ENCODE measurements at places on chromosomes 3 and 15. TPM values are rescaled to one million over a fixed set of nuclear protein-coding genes. Genes with fewer than 3 reads are reported as not detected.

DNA sequence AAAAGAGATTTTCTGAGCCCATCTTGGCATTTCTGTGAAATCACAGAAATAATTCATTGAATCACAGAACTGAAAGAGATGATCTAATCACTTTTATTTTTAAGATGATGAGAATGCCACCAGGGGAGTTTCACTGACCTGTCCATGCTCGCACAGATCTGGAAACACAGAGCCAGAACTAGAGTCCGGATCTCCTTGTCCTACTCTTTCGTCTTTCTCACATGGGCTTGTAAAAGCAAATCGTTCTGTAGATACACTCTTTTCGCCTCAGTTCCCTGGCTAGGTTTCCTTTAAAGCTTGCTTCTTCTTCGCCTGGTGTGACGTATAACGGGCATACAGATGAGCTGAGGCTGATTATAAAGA lies 122.5 kb upstream of the SPRED1 start:
- DNase-seq = no peak
- H3K27me3 ChIP-seq = no peaks in the 10 kb centered on the region
- H3K36me3 ChIP-seq = no peaks in the 10 kb centered on the region
- H3K27ac ChIP-seq = peak overlapping the region; percentile 83

DNA sequence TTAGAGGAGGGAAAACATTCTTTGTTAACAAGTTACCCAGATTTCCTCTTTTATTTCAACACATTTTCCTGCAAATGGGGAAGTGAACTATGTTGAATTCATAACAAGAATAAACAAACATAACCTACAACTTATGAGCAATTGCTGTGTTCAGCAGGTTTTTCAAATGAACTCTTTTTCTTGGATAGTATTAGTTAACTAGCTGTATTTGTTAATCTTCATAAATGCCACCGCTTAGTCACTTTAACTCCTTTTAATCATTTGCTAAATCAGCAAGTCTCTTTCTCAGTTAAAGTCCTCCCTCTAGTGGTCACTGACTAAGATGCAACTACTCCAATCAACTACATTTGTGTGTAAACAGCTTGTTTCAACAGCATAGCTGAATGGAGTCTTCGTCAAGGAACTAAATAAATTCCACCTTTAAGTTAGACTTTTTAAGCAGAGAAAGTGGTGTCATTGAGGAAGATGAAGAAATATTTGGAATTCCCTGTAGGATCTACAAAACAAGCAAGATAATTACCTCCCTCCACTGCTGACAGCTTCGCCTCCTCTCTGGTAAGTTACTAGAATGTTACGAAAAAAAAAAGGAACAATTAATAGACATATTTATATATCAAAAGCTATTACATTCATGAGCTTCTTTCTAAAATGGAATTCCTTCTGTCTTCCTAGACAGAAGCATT lies 1122.0 kb downstream of the ROBO1 start:
- no peak overlapping the region for H3K4me3 ChIP-seq
- H3K36me3 ChIP-seq = no peaks in the 10 kb centered on the region

GRCh38 chr15:74300057-74300795 lies 64.1 kb downstream of the CCDC33 start:
- H3K4me1 ChIP-seq = no peaks in the 10 kb centered on the region
- H3K36me3 ChIP-seq = no peaks in the 10 kb centered on the region
- H3K4me3 ChIP-seq = no peak overlapping the region
- peaks cover 26% of the 10 kb centered on the region for H3K27me3 ChIP-seq
- no peak overlapping the region for H3K27ac ChIP-seq

- peak; percentile 22 for DNase-seq
- no peaks in the 10 kb centered on the region for H3K27me3 ChIP-seq
- H3K27ac ChIP-seq = no peak overlapping the region
- no peak overlapping the region for H3K4me3 ChIP-seq
- H3K36me3 ChIP-seq = peaks cover 12% of the 10 kb centered on the region
These were observed 37.0 kb downstream of the ETFA start for GRCh38 chr15:76274226-76274625.

DNA sequence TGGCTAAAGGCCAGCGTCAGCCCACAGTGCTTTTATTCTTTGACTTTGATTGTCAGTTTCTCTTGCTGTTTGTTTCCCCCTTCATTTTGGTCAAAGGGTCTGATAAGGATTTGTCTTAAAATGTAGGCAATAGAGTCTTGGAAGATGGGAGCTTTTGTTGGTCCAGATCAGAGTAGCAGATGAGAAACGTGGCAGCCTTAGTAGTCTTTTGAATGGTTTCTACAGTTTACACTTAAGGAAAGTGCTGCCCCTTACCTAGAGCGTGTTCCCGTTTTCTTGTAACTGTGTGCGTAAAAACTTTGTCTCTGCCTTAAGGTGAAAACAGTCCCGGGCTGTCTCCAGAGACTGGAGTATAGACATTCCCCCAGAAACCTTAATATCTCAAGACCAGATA lies 630 bp downstream of the LXN start:
- H3K4me1 ChIP-seq = peaks cover 4% of the 10 kb centered on the region
- peaks cover 16% of the 10 kb centered on the region for H3K36me3 ChIP-seq
- no peak for DNase-seq
- no peaks in the 10 kb centered on the region for H3K27me3 ChIP-seq
- H3K4me3 ChIP-seq = peak overlapping the region; percentile 75

DNA sequence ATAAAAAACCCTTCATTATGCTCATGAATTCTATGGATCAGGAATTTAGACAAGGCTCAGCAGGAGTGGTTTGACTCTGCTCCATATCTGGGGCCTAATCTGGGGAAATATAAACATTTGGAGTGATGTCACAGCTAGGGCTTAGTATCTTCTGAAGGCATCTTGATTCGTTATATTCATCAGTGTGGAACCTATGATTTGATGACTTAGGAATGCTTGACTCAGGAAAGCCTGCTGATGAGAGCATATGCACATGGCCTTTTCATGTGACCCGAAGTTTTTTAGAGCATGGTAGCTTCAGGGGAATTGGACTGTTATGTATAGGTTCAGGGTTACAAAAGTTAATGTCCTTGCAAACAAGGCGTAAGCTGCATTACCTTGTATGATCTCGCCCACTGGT lies 184.9 kb upstream of the LRRC3B start:
- H3K36me3 ChIP-seq = no peaks in the 10 kb centered on the region
- H3K27me3 ChIP-seq = no peaks in the 10 kb centered on the region
- H3K27ac ChIP-seq = peak overlapping the region; percentile 86
- H3K4me1 ChIP-seq = peaks cover 6% of the 10 kb centered on the region

DNA sequence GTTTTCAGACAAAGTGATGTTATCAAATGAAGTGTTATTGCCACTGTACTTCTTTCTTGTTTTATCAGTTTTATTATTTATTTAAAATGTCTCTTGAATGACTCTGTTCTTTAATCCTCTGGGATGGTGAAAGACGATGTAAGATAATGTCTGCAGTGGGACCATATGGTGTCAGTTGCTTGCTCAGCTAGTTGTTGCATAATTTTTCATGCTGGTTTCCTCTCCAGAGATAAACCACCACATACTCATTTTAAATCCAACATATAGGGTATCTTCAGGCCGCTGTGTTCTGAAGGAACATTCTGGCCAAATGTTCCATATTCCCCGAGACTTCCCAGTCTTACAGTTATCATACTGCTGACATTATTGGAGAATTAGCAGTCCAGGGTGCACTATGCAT lies 75.9 kb downstream of the GABRG3 start:
- no peak for DNase-seq
- H3K27me3 ChIP-seq = no peaks in the 10 kb centered on the region
- no peaks in the 10 kb centered on the region for H3K4me1 ChIP-seq
- H3K27ac ChIP-seq = no peak overlapping the region
- no peak overlapping the region for H3K4me3 ChIP-seq

GRCh38 chr3:88301273-88301995 lies 151.7 kb downstream of the C3orf38 start:
- H3K36me3 ChIP-seq = no peaks in the 10 kb centered on the region
- no peak for DNase-seq
- H3K4me3 ChIP-seq = no peak overlapping the region
- no peaks in the 10 kb centered on the region for H3K27me3 ChIP-seq

DNA sequence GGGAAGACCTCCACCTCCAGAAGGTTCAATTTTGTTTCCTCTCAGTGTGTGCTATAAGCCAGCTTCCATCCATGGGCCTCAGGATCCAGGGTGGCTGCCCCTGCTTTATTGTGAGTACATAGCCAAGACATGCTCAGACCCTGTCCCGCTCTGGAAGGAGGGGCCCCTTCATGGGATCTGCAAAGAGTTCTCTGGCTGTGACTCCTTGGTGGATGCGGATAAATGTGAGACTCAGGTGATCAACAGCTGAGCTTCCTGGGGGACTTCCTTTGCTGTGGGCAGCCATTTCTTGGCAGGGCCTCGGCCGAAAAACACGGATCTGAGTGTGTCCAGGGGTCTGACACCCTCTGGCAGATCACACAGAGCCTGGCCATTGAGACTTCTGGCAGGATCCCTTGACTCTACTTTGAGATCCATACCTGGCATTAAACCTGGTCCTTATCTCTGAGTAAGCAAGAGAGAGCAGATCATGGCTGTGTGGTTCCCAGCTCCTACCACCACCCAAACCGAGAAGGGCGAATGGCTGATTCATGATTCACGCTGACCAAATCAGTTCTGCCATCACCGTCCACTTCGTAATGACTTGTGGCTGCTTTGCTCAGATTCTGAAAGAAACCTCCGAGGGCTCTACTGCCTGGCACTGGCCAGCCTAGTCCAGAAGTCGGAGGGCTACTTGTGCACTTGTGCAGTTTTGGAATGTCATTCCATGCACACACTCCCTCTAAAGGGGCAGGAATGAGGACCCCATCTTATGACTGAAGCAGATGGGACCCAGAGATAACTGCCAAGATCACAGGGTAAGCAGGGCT lies 68.1 kb downstream of the SENP2 start:
- H3K4me3 ChIP-seq = no peak overlapping the region
- peak; percentile 66 for DNase-seq
- no peak overlapping the region for H3K27ac ChIP-seq
- no peaks in the 10 kb centered on the region for H3K27me3 ChIP-seq

DNA sequence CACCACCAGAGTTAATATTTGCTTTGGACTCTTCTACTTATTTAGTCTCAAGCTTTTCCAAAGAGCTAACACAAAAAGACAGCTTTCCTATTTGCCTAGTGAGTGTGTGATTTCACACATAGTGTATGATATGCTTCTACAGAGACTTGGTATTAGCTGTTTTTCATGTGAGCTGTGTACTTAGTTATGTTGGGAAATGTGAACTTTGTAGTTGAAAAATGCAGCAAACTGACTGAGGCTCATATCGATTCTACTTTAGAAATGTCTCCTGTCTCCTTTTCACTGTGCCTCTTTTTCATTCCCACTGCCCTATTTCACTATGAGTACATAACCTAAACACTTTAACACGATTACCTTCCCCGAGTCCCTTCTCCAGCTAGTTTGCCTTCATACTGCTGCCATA lies 136.5 kb downstream of the ALCAM start:
- no peak overlapping the region for H3K27ac ChIP-seq
- no peak overlapping the region for H3K4me3 ChIP-seq
- peak; percentile 17 for DNase-seq
- H3K36me3 ChIP-seq = no peaks in the 10 kb centered on the region
- no peaks in the 10 kb centered on the region for H3K4me1 ChIP-seq
- H3K27me3 ChIP-seq = no peaks in the 10 kb centered on the region

- no peak overlapping the region for H3K4me3 ChIP-seq
- H3K36me3 ChIP-seq = peaks cover 29% of the 10 kb centered on the region
- H3K27me3 ChIP-seq = no peaks in the 10 kb centered on the region
- H3K4me1 ChIP-seq = peaks cover 19% of the 10 kb centered on the region
- H3K27ac ChIP-seq = no peak overlapping the region
These were observed 25.0 kb downstream of the TGFBR2 start for GRCh38 chr3:30631243-30631904.

DNA sequence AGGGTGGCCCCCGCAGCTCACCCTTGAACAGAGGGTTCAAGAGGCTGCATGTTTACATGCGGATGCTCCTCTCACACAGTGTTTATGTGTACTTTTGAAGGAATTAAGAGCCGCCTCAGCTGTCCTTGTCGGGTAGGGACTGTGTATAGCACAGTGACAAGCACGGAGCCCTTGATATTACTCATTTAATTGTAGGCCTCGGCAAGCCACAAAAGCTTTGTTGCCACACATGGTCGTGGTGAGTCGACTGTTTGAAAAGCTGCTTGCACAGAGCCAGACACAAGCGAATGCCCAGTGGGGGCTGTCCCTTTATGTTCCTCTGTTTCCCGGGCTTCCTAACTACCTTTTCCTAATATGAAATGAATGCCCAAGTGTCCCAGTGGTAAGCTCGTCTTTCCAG lies 4.5 kb downstream of the ESYT3 start:
- peaks cover 32% of the 10 kb centered on the region for H3K27me3 ChIP-seq
- no peak overlapping the region for H3K4me3 ChIP-seq
- no peak for DNase-seq
- no peak overlapping the region for H3K27ac ChIP-seq
- H3K4me1 ChIP-seq = peaks cover 25% of the 10 kb centered on the region

DNA sequence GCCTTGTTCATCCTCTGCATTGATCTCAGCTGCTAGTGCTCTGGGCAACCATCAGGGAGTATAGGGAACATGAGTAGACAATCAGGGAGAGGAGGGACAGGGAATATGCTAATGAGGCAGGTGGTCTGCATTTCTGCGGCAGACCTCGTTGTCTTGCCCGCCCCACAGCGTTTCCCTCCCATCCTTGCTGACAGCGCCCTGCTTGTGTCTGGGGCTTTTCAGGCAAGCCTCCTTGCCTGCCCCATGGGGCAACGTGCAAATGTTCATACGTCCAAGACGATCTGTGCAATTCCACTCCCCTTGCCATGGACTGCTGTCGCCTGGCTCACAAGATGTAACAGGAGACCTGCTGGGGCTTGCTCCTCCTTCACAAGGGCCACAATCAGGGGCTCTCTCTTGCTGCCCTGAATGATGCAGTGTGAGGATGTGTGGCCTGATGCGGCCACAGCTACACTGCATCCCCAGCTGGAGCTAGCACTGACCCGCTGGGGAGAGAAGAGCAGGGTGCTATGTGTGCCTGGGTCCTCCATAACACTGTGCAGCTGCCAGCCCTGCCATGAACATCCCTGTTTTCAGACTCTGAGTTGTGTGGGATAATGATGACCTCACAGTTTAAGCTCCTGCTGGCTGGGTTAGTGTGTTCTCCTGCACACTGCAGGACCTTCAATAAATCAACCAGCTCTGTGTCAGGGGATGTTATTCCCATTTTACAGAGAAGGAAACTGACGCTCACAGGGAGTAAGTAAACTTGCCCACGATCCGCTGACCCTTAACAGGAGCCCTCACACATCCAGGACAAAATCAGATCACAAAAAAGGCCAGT lies 211.3 kb downstream of the KLF13 start:
- H3K36me3 ChIP-seq = no peaks in the 10 kb centered on the region
- H3K4me1 ChIP-seq = no peaks in the 10 kb centered on the region
- no peaks in the 10 kb centered on the region for H3K27me3 ChIP-seq
- H3K4me3 ChIP-seq = no peak overlapping the region
- H3K27ac ChIP-seq = no peak overlapping the region

Gene ENTPD3
- total RNA-seq = 0.53 TPM

Gene SLC22A13
- total RNA-seq = 0.72 TPM

Gene GJD2
- total RNA-seq = 1.00 TPM

Gene HYAL1
- 0.27 TPM for total RNA-seq

Gene FBXL22
- 0.34 TPM for total RNA-seq

Gene TMEM45A
- 49.7 TPM for total RNA-seq

Gene CHST2
- total RNA-seq = 11.8 TPM

Gene SOX2
- 5.2 TPM for total RNA-seq

Gene TP53BP1
- total RNA-seq = 73.1 TPM

Measured in astrocyte (in vitro differentiated cells and primary cell).